Right ventricle myocardium superior (tissue), 1 donor: ENCODE measurements at places on chromosomes 6 and 20. TPM values are rescaled to one million over a fixed set of nuclear protein-coding genes. Genes with fewer than 3 reads are reported as not detected.

DNA sequence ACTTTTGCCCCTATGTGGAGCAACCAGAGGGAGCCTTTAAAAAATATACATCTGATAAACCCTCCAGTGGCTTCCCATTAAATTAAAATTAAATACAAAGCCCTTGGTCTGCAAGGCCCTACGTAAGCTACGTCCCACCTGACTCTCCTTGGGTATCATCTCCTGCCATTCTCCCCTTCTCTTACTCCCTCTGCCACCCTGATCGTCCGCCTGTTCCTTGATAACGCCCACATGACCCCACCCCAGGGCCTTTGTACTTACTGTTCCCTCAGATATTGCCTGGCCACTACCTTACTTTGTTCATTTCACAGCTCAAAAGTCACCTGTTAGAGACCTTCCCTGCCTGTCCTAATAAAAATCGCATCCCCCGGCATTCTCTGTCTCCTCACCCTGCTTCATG is 5.4 kb upstream of the NFATC2 start:
- DNase-seq: no peak

The GRM1 gene
- total RNA-seq: 2.2 TPM

- no peak for DNase-seq
These were observed 49.9 kb downstream of the TULP4 start for GRCh38 chr6:158361961-158362669.

The PCSK2 gene
- total RNA-seq: 0.86 TPM

The HLA-DPA1 gene
- 34.1 TPM for total RNA-seq
